M059J (cell line): ENCODE measurements at places on chromosomes 12 and 14. TPM values are rescaled to one million over a fixed set of nuclear protein-coding genes. Genes with fewer than 3 reads are reported as not detected.

GRCh38 chr12:131091413-131091975, 137.8 kb downstream of the ADGRD1 start:
- no peak for DNase-seq

- peak; percentile 67 for DNase-seq
These were observed 31.5 kb downstream of the SCN8A start for GRCh38 chr12:51622564-51622963.

Gene KIF5A
- 0.30 and 0.37 TPM in 2 replicates for total RNA-seq

- DNase-seq, result no peak
These were observed 41.4 kb downstream of the ATL1 start for GRCh38 chr14:50601394-50601793.

Gene FAM90A1
- total RNA-seq, result 0.07 TPM in 1 of 2 replicates, not detected in the other

Gene APOLD1
- total RNA-seq, result 16.9 and 18.9 TPM in 2 replicates

Gene SAMD15
- 0.59 and 1.4 TPM in 2 replicates for total RNA-seq

Gene RFX4
- total RNA-seq, result not detected in 2 replicates

GRCh38 chr14:81550001-81550637, 16.5 kb upstream of the SEL1L start:
- no peak for DNase-seq

DNA sequence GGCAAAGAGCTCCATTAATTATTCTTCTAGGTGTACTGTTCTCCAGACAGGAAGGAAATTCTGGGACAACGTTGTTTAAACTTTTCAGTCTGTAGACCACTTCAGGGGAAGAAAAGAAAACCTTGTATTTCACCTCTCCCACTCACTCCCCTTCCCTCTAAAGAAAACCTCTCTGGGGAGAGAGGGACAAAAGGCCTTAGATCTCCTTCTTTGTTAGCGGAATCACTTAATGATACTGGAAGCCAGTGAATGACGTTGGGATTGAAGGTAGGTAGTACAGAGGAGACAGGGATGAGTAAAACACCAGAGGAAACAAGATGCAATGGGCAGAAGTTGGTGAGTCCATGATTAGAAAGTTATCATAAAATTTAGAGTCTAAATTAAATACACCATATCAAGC, 38.7 kb upstream of the SGPP1 start:
- DNase-seq, result no peak

GRCh38 chr12:74602881-74603672, 65.4 kb downstream of the ATXN7L3B start:
- DNase-seq, result no peak

- DNase-seq, result peak; percentile 44
These were observed 4.5 kb downstream of the NOP2 start for GRCh38 chr12:6563448-6564050.

- peak; percentile 23 for DNase-seq
These were observed 24.0 kb downstream of the ACSM4 start for GRCh38 chr12:7327918-7328317.

DNA sequence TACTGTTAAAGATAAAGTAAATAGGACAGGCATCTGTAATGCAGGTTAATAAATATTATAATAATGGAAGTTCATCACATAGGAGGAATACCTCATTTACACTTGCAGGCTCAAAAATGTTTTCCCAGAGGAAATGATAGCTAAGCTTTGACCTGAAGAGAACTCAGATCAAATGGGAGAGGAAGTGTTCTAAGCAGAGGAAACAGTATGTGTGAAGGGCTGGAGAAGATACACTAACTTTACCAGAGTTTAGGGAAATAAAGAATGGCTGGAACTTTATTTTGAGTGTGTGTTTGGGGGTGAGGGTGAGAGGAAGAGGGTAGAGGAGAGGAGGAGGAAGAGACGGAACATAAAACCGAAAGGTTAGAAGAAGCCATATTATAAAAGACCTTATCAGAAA, 34.0 kb upstream of the AP4S1 start:
- DNase-seq, result no peak

- no peak for DNase-seq
These were observed 99.1 kb upstream of the PPP4R3A start for GRCh38 chr14:91609161-91609560.

DNA sequence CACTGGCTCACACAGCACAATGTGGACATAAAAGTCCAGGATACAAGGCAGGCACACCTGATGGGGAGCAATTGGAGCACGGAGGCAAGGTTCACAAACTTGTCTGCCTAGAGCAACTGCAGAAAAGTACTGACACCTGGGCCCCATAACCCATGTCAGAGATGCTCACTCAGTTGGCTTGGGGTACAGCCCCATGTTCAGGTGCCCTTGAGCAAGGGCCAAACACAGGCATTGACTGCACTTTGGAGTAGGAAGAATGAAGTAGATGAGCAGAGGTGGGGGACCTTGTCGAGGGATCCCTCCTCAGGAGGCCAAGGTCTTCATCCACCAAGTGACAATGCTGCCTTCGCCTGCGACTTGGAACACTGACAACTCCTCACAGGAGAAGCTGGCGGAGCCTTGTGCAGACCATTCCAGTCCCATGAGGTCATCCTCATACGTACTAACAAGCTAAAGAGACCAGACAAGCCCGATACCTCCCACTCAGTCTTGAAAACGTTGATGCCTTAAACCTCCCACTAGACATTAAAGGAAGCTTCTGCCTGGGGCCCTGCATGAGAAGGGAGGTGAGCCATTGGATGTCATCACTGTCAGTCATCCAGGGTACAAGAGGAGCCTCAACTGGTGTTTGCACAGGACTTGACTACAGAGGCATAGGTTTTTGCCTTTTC, 42.5 kb upstream of the C14orf180 start:
- DNase-seq, result peak; percentile 51
